BE2C (cell line): ENCODE measurements at places on chromosomes 1 and 21.

DNA sequence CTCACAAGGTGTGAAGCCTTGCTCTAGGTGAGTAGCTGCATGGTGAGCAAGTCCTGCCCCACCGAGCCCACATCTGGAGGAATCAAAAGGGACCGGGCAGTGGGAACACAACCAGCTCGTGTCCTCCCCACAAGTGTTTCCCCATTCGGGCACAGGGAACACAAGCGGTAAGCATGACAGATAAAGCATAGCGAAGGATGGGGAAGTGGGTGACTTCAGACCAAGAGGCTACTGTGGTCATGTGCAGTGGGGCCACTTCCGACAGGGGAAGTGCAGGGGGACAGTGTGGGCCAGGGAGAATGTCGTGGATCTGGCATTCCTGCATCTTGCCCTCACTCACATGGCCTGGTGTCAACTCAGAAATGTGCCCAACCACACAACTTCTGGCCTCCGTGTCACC, 306.2 kb downstream of the FAM72C start:
- no peak for DNase-seq

GRCh38 chr1:222761083-222761482, 24.1 kb downstream of the FAM177B start:
- no peak for DNase-seq

- DNase-seq: no peak
These were observed 150.1 kb upstream of the FGGY start for GRCh38 chr1:59146651-59147358.

GRCh38 chr1:153799016-153799415, 23.8 kb downstream of the SLC27A3 start:
- no peak for DNase-seq

GRCh38 chr1:56417646-56418045, 161.7 kb downstream of the PLPP3 start:
- DNase-seq: no peak

DNA sequence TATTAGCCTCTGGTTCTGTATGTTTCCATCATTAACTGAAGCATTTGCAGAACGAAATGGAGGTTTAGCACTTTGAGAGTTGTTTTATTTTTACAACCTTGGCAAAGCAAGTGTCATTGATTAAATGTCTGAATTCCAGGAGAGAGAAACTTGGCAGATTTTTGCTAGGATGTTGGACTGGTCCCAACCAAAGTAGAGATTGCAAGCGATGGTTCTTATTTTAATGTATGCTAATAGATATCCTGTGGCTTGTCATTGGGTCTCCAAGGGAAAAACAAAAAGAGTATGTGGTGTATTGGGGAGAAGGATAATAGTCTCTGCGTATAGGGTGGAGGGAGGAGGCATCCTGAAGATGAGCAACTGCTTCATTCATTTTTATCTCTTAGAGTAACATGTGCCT, 457.2 kb upstream of the RUNX1 start:
- DNase-seq: no peak

GRCh38 chr1:6260961-6261614, at the start of gene GPR153:
Gene GPR153, minus strand, starts transcription at chr1:6261098. Its CDS starts 6,193 bp downstream, at chr1:6254905.
- DNase-seq: no peak

- DNase-seq: no peak
These were observed 82.8 kb downstream of the PRDM2 start for GRCh38 chr1:13782634-13783360.

DNA sequence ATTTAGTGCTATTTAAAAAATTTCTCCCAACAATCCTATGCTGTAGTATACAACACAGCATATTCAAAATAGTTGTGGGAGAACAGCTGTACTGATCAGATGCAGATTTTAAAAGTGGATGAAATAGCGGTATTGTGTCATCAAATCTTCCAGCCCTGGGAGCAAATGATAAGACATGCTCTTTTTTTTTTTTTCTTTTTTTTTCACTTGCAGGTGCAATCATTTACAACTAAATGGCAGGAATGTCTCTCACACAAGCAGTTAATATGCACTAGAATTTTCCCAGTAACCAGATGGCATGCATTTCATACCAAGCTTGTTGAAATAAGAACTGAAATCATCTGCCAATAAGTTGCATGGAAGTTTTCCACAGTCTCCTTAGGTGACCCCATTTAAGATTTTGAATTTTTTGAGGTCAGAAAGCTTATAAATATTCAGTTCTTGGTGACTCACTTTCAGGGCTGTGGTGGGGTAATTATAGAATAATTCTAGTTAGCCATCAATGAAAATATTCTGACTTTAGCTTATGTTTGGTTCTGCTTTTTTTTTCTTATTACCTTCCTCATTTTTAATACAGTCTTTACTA, 623.9 kb upstream of the NR5A2 start:
- DNase-seq: no peak

DNA sequence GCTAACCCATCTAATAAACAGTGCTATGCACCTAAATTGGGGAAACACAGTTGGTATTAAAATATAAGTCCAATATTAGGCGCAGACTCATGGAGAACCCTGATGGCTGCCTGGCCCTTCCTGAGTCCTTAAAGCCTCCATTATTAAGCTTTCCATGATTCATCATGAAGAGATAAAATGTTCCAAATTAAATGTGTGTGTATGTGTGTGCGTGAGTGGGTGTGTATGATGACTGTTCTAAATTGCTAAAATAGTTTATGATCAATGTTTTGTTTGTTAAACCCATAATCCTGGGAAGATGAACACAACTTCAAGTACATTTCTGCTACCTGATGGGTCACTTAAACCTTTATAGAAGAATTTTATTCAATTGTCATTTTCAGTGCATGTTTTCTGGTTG, 6.3 kb upstream of the RBBP5 start:
- DNase-seq: no peak

DNA sequence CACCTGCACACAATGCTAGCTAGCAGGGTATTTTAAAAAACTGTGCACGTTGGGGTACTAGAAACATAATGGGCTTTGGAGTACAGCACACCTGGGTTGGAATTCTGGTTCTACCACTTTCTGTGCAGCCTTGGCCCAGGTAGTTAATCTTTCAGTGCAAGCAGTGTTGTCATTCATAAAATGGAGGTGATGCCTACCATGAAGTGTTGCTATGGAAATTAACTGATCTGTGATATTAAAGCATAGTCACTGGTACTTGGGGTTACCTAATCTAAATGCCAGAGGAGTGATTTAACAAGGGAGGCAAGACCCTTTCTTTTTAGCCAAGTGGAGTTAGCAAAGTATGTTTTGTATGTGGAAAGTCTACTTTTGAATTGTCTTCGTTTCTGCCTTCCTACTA, 18.0 kb downstream of the ATP1B1 start:
- no peak for DNase-seq

DNA sequence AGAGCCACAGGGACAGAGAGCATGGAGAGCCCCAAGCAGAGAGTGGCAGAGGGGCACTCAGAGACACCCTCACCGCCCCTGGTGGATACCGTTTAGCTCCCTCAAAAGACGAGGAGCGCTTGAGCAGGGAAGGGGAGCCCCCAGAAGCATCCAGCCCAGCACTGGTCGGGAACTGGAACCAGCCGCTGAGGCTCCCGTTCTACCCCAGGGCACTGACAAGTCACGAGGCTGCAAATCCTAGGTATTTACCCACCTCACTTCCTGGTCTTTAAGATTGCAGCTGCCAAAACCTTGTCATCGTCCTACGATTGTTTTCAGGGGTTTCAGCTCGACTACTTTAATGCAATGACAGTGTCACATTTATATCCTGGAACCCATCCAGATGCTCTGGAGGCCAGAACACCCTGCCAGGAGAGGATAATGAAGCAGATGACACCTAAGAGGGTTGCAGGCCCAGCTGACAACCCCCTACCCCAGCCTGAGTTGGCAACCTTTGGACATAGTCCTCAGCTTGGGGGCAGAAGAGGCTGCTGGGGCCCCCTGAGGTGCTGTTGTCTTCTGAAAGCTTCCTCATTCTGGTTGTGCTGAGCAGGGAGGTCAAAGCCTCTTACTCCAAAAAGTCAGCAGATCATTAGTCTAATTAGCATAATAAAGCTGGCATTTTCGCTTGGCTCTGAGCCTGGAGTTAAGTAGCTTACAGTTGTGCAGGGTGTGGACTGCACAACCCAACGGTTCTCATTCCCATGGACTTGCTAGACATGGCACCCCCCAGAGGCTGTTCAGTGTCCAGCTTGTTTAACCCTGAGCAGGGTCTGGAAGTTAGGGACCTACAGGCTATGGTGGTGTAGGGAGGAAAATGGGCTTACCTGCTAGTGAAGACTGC, 20.6 kb upstream of the BACE2 start:
- no peak for DNase-seq

GRCh38 chr1:209989525-209989924, 51.5 kb downstream of the SYT14 start:
- no peak for DNase-seq

DNA sequence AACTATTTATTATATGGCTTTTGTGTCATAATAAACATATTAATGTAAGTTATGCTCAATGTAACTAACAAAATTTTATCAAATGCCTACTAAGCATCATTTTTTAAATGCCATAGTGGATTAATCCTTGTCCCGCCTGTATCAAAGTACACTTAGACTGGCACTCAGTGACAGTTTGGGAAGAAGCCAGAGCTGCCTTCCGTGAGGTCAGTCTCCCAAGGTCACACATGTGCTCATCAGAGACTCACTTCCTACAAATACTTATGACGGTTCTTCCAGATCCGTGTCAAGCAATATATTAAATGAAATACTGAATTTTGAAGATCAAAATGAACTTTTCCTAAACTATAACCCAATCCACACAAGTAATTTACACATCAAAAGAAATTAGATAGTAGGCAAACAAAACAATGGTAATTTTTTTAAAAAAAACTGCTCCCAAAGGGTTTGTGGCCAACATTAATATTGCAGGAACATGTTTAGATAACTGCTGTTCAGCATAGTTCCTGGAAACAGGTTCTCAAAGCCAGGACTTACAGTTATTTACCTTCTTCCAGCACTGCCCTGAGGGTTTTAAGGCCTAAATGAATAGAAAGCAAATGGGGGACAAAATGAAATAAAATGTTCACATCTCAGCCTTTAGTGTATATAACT, 27.2 kb downstream of the WLS start:
- DNase-seq: no peak

GRCh38 chr1:10253755-10254154, 43.4 kb downstream of the KIF1B start:
- DNase-seq: no peak

GRCh38 chr1:36115931-36116330, 9.1 kb downstream of the COL8A2 start:
- DNase-seq: no peak

DNA sequence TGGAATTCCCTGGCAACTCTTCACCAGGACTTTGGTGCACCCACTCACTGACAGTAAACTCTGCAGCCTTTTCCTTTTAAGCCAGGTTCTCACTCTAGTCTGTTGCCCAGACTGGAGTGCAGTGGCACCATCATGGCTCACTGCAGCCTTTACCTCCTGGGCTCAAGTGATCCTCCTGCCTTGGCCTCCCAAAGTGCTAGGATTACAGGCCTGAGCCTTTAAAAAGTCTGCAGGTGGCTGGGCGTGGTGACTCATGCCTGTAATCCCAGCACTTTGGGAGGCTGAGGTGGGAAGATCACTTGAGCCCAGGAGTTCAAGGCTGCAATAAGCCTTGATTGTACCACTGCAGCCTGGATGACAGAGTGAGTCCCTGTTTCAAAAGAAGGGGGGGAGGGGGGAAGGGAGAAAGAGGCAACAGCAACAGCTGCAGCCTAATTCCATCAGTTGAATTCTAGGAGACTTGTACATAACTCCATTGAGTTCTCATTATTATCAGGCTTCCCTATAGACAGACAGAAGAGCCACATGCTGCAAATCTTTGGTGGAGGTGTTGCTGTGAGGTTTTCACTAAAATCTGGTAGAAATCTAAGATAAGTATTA, 8.1 kb upstream of the HNRNPR start:
- DNase-seq: no peak

DNA sequence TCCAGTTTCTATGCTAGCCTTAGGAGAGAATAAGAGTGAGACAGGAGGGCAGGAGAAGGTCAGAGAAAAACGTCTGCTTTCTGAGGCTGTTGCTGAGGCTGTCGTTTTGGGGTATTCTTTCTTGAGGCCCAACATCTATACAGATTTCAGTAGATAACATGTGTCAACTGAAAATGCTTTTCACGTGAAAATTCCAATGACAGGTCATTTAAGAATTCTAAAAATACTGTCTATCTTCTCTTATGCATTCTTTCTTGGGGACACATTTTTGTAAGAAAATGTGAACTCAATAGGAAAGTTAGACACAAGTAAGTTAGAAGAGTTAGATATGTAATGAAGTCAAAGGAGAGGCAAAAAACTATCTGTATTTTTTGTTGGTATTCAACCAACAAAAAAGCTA, 150.8 kb downstream of the TGFB2 start:
- DNase-seq: no peak

DNA sequence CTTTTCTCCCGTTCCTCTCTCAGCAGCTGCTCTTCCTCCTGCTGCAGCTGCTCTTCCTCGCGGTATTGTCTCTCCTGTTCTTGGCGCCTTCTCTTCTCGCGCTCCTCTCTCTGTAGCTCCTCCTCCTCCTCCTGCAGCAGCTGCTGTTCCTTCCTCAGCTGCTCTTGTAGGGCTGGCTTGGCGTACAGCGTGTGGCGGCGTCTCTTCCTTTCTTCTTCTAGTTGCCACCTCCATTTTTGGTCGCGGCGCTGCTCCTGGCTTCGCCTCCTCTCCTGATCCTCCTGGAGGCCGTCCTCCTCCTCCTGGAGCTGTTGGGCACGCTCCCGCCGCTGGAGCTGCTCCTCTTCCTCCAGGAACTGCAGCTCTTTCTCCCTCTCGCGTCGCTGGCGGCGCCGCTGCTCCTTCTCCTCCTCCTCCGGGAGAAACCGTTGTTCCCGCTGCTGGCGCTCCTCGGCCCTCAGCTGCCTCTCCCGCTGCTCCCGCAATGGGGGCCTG, 4.8 kb downstream of the TCHH start:
- no peak for DNase-seq
